ENCODE measurements at places on chromosomes 3 and 15.

GRCh38 chr3:117483839-117484238, 774.3 kb downstream of the TUSC7 start:
- DNase-seq = no peak

DNA sequence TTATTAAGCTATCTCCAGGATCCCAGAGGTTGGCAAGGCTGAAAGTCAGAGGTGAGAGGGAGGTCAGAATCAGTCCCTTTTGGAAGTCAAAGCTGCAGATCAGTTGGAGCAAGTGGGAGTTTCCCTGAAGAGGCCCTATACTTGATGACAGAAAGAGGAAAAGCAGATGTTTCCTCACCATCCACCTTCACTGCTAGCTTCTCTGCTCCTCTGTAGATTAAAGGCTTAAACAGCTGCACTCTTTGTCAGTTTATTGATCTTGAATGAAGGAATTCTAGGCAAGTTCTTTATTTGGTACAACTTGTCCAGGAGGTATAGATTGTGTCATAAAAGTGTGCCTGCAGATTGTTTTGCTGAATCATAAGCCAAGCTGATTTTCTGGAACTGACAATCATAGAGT, 408.2 kb upstream of the TGFBR2 start:
- no peak for DNase-seq

DNA sequence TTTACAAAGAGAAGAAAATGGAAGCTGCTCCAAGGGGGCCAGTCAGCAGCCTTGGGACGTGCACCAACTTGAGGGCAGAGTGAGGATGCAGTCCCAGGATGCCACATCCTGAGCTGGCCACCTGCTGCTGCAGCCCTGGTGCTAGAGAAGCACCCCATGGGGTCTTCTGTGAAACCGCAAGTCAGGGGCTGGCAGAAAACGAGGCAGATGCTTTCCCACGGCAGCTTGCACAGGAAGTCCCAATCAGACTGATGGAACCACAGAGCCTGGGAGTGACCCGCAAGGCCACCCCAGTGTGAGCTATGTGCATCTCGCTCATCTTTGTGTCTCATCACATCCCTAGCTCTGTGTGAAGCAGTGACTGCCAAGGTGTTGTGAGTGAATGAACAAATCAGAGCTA, 76.5 kb downstream of the NUP210 start:
- no peak for DNase-seq

- no peak for DNase-seq
Observed at GRCh38 chr3:32176989-32177701, 61.3 kb upstream of the CMTM8 start.

- DNase-seq = no peak
Observed at GRCh38 chr3:183782576-183783276, 42.7 kb downstream of the MAP6D1 start.

- DNase-seq = no peak
Observed at GRCh38 chr15:52351206-52351908, 55.8 kb upstream of the MYO5C start.

DNA sequence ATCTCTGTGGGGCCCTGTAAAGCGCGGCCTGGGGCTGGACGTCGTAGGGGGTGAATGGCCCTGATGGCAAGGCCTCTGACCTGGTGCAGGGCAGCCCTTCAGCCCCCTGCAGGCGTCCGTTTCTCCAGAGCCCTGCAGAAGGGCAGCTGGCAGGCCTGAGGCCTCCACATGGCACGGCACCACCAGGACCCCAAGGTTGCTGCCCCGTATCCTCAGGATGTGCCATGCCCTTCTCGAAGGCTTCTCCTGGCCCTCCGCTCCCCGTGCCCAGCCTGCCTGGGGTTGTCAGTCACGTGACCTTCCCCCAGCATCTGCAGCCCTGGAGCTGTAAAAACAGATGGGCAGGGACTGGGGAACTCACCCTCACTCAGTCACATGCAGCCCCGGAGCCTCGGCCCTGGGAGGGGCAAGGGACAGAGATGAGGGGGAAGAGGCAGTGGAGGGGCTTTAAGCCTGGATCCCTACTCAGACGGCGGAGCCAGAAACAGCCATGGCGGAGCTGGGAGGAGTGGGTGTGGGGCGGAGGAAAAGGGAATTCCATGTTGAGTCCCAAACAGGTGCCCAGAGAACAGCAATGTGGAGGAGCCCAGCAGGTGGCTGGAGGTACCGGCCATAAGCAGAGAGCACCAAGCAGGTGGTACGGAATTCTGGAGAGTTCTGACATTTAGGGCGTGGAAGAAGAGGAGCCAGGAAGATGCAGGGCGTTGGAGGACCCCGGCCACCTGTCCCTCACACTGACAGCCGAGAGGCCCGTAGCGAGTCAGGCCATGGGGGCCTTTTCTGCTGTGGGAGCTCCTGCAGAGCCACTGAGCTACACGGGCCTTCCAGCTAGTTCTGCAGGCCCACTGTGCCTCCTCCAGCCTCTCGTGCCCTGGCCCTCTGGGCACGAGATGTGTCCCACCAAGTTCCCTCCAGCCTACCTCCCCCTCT, 193.1 kb downstream of the XXYLT1 start:
- no peak for DNase-seq

GRCh38 chr3:32842531-32842931, 24.7 kb downstream of the TRIM71 start:
- DNase-seq = no peak

DNA sequence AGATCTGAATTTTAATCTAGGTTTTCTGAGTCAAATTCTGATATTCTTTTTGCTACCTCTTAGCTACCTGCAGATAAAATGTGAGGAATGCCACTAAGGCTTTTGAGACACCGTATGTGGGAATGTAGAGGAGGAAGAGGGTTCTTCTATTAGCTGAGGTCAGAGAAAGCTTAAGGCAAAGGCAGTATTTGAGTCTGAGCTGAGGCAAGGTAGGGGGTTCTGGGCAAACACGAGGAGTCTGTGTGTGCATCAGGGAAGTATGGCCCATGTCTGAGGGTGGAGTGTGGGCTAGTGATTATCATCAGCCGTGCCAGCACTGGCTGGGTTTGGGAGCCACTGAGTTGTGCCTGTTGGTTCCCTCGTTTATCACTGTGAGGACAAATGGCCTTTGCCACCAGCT, 181.1 kb downstream of the SOX2 start:
- no peak for DNase-seq

DNA sequence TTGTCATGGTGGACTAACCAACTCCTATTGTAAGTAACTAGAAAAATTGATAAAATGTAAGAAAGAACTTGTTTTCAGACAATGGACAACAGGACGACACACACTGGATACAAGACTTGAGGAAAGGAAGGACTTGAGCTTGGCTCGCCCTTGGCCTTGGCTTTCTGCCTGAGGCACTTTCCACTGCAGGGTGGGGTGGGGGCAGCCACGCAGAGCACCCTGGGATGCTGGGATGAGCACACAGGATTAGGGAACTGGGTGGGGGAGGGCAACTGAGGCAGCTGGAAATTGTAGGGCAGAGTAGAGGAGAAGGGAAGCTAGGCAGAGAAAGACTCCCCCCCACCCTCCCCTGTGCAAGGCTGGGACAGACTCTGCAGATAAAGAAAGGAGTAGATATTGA, 25.5 kb upstream of the HHATL start:
- DNase-seq = peak; percentile 24

DNA sequence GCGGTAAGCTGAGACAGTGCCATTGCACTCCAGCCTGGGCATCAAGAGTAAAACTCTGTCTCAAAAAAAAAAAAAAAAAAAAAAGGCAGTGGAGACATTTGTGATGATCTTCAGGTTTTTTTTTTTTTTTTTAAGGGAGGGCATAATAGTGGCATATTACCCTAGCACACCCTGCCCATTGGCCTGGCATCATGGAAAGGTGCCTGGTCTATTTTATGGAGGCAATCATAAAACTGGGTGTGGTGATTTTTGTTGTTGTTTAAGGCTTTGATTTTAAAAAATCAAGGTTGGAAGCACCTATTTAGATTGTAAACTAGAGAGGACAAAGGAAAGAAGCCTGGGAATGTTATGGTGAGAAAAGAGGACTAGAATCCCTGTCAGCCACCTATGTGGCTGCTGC, 6.0 kb downstream of the IQGAP1 start:
- DNase-seq = no peak

DNA sequence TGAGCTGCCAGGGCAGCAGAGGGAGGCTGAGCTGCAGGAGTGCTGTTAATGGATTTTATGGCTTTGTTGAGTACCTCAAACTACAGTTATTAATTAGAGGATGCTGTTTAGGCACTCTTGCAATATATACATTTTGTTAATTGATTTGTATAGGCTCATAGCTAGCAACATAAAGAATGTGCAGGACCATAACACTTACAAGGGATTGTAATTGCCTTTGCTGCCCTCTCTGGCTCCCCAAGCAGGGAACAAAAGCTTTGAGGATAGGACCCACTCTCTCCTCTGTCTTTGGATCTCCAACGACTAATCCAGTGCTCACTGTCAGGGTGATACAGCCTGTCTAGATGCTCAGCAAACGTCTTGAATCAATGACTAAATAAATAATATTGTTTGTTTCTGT, 1.2 kb upstream of the CLSTN2 start:
- no peak for DNase-seq

- DNase-seq = no peak
Observed at GRCh38 chr3:14725564-14726440, 50.9 kb downstream of the C3orf20 start.

DNA sequence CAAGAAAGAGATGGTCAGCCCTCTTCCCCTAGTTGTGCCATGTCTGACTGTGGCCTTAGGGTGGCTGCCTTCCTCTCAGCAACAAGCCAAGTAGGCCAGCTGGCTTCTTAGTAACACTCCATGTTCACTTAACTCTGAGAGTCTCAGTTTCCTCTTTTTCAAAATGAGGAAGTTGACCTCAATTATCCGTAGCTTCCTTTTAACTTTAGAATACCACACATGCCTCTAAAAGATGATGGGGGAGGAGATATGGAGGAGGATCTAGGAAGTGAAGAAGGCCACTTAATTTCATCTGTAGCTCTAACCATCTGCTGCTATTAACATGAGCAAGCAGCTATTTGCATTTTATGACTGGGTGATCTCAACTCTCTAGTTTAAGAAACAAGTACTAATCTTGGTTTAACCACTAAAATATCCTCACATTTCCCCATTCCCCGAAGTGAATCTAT, 32.9 kb downstream of the CD200R1L start:
- DNase-seq = no peak

DNA sequence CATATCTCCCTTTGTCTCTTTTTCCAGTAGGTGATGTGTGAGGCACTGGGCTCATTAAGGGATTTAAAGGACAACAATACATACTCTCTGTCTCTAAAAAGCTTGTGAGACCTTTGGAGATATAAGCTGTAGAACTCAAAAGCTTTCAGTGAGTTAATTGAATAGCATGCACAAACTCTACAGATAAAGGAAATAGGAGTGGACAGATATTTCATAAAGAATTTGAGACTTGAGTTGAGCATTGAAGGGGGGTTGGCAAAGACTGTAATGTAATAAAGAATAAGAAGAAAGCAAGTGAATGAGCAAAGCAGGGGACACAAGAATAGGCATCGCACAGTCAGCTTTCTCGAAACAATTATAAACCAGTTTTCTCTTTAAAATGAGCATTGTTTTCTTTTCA, 583.4 kb upstream of the DPPA4 start:
- no peak for DNase-seq

GRCh38 chr3:76646921-76647562, 392.9 kb upstream of the ROBO2 start:
- DNase-seq = no peak

GRCh38 chr3:132444383-132444782, 27.1 kb downstream of the DNAJC13 start:
- no peak for DNase-seq

DNA sequence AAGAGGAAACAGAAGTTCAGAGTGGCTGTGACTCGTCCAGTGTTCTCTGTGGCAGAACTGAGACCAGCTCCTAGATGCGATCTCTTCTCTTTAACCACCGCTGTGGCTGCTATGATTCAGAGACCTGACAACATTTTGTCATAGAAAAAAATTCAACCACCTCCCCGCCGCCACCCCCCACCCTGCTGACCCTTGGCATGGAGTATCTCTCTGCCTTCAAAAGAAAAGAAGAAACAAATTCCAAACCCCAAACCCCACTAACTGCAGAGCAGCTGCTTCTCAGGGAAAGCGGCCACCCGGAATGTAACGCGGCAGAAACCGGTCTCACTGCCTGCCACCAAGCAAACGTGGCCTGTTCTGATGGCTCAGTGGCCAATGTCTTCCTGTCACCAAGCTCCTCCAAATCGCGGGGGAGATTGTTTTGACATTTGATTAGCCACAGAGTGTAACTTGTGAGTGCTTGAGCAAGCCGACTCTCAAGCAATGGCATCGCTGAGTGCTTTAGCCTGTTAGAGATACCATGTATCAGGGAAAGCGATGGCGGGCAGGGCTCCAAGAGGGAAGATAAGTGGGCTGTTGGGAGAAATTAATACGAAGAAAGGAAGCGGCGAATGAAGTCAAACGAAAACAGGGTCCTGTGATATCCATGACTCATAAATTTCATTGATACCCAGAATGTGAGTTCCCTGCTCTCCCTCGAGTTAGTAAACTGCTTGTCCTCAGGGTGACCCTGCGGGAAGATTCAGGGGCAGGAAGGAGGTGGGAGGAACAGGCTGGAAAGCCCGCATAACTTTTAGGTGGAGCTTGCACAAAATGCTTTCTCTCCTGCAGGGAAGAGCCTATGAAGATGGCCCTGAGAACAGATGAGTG, 44.8 kb upstream of the TLE3 start:
- DNase-seq = no peak

- DNase-seq = no peak
Observed at GRCh38 chr3:23888617-23889228, 28.1 kb downstream of the NKIRAS1 start.

GRCh38 chr3:124823206-124823605, 64.0 kb downstream of the ITGB5 start:
- DNase-seq = no peak

DNA sequence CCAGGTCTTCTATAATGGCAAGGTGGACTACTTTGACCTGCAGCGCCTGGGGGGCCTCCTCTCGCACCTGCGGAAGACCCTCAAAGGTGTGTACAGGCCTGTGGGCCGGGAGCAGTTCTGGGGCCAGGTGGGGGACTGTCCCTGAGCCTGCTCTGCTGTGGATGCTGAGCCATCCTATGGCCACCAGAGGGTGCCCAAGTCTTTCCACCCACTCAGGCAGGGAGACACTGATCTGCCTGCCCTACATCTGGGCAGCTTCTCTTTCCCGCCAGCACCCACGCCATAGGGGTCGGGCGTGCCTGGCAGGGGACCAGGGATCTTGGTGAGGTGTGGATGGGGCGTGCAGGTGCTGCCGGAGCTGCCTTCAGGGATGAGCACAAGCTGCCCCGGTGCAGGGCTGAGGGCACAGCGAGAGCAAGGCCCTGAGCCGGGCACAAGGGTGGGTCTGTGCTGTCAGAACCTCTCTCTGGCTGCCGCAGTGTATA, 14.1 kb downstream of the RNF123 start:
- no peak for DNase-seq

GRCh38 chr15:50134524-50135024, 15.5 kb upstream of the ATP8B4 start:
- no peak for DNase-seq

GRCh38 chr3:12766541-12766940, 7.5 kb upstream of the TMEM40 start:
- DNase-seq = no peak

- no peak for DNase-seq
Observed at GRCh38 chr15:72169236-72169920, 28.2 kb downstream of the GRAMD2A start.

GRCh38 chr15:63950911-63951481, 95.3 kb downstream of the DAPK2 start:
- no peak for DNase-seq

GRCh38 chr3:98457543-98457942, 5.5 kb upstream of the OR5K1 start:
- DNase-seq = no peak

- DNase-seq = no peak
Observed at GRCh38 chr15:96366526-96366877, 36.0 kb downstream of the NR2F2 start.
